ENCODE measurements at places on chromosomes 1 and 21. TPM values are rescaled to one million over a fixed set of nuclear protein-coding genes. Genes with fewer than 3 reads are reported as not detected.

The BARHL2 gene
- total RNA-seq, result 120 TPM

The NUDT4B gene
- total RNA-seq, result not detected

The CTSE gene
- not detected for total RNA-seq

The ASH1L gene
- 47.5 TPM for total RNA-seq

The TTC24 gene
- total RNA-seq, result not detected

The FCRL2 gene
- total RNA-seq, result not detected

The INAVA gene
- 0.33 TPM for total RNA-seq

The KRTAP27-1 gene
- not detected for total RNA-seq

The TGFBR3 gene
- total RNA-seq, result 3.1 TPM

The MSH4 gene
- 0.59 TPM for total RNA-seq

GRCh38 chr1:223033658-223034057 is 109.4 kb downstream of the TLR5 start:
- DNase-seq, result no peak

DNA sequence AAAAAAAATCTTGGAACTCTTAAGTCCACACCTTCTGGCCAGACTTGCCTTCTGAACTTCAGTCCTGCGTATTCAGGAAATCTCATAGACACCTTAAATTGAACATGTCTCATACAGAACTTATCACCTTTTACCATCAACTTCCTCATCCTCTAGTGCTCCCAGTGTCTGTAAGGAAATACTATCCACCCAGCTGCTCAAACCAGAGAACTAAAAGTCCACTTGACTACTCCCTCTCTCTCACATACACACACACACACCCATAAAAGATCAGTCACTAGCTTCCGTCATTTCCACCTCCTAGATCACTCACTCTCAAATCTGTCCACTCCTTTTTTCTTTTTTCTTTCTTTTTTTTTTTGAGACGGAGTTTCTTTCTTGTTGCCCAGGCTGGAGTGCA is 10.9 kb upstream of the CAP1 start:
- DNase-seq, result no peak

GRCh38 chr1:61732726-61733125 is 7.8 kb upstream of the TM2D1 start:
- no peak for DNase-seq

- DNase-seq, result no peak
These were observed 525.6 kb upstream of the CAMK1G start for GRCh38 chr1:209057901-209058300.

DNA sequence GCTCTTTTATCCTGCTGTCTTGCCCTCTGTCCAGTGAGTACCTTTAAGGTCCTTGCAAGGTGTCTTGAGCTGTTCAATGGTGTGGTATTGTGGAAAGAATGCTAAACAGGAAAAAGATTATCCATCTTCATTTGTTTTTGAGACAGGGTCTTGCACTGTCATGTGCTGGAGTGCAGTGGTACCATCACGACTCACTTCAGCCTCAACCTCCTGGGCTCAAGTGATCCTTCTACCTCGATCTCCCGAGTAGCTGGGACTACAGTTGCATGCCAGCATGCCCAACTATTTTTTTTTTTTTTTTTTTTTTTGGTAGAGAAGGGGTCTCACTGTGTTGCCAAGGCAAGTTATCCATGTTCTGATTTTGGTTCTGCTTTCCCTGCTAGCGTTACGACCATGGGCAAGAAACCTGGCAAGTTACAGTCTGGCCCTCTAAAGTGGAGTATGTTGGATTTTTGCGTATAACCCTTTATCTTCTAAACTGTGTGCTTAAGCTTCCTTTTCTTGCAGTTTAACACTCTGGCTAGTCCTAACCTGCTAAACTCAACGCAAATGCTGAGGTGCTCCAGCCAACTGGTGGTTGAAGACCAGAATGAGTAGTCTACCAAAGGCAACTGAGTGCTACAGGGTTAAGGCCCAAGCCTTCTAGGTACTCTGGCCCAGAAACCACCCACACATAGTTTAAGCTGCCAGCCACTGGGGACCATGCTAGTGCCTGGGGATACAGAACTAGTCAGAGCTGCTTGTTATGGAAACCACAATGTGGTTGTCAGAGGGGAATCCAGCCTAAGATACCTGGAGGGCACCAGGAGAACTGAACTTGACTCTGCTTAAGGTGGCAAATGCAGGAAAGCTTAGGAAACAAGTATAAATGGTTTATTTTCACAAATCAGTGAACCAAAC is 7.9 kb downstream of the RPL11 start:
- no peak for DNase-seq

DNA sequence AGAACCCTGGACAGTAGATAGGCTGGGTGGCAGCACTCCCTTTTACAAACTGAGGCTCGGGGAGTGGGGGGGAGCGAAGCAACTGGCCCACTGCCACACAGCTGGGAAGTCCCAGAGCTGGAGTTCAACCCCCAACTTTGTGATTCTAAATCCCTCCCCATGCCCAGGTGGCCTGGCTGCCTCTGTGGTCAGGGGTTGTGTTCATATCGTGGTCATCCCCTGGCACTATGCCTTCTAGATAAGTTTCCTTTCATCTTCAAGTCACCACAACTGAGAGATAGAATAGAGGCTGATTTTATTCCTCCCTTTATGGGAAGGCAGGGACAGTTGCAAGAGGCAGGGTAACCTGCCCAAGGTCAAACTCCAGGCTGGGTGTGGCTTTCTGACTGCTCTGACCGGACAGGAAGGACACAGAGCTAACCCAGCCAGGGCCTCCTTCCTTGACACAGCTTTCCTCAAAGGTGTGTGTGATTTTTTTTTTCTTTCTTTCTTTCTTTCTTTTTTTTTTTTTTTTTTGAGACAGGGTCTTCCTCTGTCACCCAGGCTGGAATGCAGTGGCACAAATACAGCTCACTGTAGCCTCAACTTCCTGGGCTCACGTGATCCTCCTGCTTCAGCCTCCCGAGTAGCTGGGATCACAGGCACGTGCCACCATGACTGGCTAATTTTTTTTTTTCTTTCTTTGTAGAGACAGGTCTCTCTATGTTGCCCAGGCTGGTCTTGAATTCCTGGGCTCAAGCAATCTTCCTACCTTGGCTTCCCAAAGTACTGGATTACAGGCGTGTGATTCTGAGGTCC is 18.4 kb upstream of the TNFRSF1B start:
- DNase-seq, result no peak

- DNase-seq, result no peak
These were observed 43.0 kb upstream of the TRAPPC10 start for GRCh38 chr21:43969115-43969444.

GRCh38 chr1:3590951-3591865 is 20.1 kb downstream of the MEGF6 start:
- no peak for DNase-seq

DNA sequence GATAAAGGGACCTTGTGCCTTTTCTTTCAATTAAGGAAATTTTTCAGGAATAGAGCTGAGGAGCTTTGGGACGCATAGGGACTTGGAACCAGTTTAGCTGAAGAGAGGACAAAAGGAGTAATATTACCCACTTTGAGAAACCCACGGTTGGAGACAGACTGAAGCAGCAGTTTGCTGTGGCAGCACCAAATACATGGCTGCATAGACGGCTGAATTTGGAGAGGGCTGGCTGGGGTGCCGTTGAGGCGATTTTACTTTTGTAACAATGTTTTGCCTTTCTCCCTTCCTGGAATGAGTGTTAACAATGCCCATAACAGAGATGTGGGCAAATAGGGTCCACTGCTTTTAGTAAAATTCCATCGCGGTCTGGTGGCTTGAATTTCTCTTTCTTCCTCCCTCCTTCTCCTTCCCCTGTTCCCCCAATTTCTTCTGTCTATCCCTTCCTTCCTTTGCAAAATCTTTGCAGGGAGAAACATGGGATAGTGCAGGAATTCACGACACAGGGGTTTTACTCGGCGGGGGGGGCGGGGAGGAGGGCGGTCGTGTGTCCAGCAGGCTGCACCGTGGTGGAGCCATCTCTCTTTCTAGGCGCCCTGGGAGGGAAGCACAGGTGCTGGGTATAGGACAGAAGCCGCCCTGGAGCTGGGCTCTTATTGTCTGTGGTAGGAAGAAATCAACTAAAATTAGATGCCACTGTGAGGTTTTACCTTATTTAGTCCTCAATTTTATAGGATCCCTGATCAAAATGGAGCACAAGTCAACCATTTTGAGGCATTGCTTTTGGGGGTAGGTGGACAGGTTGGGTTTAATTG is 6.8 kb downstream of the LHX4 start:
- DNase-seq, result no peak

GRCh38 chr1:116764906-116765862 is 11.0 kb downstream of the CD2 start:
- DNase-seq, result no peak

- DNase-seq, result peak; percentile 86
These were observed 39.6 kb downstream of the RSPH1 start for GRCh38 chr21:42456457-42456856.

DNA sequence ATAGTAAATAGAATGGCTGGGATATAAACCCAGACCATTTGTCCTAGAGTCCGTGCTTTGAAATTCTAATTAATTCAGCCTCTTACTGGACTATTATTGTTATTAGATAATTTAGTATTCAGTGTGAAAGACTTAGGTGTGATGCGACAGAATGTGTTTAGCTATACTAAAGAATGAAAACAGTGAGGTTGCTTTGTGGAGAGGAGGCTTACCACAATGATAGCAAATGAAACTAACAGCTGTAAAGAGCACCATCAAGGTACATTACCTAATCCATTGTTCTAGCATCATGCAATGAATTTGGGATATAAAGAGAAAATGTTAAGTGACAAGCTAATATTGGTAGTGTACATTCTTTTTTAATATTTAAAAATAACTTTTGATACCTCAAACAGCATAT is 911.1 kb downstream of the KCNT2 start:
- DNase-seq, result no peak

- no peak for DNase-seq
These were observed 335.9 kb downstream of the RGS7 start for GRCh38 chr1:241020851-241021697.

GRCh38 chr1:65105596-65105995 is 42.4 kb upstream of the AK4 start:
- DNase-seq, result no peak

DNA sequence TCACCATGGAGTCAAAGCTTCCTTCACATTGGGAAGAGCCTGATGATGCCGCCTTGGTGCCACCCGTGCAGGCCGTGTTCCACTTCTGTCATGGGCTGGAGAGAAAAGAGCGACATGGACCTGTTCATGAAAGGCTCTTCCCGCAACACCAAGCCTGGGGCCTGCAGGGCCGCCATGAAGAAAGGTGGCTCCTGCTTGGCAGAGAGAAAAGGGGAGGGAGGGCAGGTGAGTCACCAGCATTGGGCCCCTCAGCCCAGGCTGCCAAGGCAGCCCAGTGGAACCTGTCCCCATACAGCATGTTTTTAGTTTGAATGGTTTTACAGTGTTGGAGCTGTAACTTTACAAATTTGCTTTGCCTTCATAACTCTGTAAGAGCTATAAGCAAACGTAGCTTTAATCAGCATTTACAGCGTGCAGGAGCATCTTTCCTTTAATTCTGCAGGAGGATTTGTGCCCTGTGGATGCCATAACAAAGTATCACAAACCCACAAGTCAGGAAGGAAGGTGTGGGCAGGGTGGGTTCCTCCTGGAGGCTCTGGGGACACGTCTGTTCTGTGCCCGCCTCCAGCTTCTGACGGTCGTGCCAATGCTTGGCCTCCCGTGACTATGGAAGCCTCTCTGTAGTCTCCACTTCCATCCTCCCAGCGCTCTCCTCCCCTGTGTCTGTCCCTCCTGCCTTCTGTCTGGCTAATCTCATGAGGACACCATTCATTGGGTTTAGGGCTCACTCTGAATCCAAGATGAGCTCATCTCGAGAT is 49.1 kb downstream of the RIPK4 start:
- DNase-seq, result no peak

DNA sequence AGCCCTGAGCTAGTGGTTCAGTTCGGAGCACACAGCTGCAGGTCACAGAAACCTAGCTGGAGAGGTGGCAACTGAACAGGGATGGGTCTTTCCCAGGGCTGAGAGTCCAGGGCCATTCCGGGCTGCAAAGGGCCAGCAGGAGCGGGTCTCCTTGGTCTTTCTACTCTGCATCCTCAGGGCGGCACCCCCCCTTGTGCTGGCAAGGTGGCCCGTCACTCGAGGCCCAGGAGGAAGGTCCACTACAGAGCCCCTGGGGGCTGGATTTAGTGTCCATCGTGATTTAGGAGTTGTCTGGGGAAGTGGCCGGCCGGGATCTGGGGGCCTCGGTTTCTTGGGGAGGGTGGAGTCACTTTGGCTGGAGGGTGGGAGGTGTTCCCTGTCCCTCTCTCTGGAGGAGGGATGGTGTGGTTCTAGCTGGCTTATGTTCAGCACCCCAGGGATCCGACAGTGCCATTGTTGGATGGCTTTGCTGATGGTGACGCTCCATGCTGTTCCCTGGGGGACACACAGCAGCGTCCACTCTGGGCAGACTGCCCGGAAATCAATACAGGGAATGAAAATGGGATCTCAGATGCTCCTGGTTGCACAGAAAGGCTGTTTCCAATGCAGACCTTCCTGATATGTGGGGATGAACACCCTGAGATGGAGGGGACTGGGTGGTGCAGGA is 64.4 kb downstream of the UMODL1 start:
- no peak for DNase-seq

DNA sequence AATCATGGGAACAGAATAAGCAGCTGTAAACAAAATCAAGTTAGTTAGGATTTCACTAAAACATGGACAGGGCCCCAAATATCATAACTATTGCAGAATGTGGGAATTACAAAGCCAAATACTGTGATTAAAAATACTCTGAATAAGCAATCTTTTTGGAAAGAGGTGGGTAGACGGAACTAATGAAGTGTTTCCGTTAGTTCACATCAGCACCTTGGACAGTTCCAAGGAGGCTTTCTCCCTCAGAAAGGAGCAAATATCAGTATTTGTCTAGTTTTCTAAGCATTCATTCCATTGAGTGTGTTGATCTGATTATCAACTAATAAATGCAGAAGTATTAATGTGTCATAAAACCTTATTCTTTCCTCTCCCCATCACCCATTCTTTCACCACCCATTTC is 97.4 kb downstream of the FAM78B start:
- peak; percentile 42 for DNase-seq

GRCh38 chr1:21550866-21551475 is 41.7 kb downstream of the ALPL start:
- DNase-seq, result no peak

GRCh38 chr1:232667094-232667777 is 37.3 kb upstream of the SIPA1L2 start:
- DNase-seq, result peak; percentile 30

GRCh38 chr21:14273736-14274538 is 58.0 kb downstream of the RBM11 start:
- DNase-seq, result no peak

- DNase-seq, result no peak
These were observed 10.8 kb downstream of the LYST start for GRCh38 chr1:235855811-235856429.

DNA sequence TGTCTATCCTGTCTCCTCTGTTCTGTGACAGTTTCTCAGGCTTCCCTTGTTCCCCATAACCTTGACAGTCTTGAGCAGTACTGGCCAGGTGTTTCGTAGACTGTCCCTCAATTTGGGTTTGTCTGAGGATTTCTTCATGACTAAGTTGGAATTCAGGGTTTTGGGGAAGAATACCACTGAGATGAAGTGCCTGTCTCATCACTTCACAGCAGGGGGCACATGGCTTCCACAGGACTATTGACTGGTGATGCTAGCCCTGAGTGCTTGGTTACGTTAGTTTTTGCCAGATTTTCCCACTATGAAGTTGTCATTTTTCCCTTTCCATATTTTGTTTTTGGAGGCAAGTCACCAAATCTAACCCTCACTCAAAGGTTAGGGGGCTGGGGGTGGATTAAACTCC is 45.7 kb downstream of the CDCP2 start:
- DNase-seq, result peak; percentile 10
